T-helper 2 cell treated with Interferon-gamma antibody and Interleukin-4, amounts not matched to agents 100 ng/mL and 5 ng/mL, for 36 hours (primary cell): ENCODE measurements at places on chromosomes 12 and 14. TPM values are rescaled to one million over a fixed set of nuclear protein-coding genes. Genes with fewer than 3 reads are reported as not detected.

The CTDSP2 gene
- total RNA-seq, result 111 and 114 TPM in 2 replicates

The IQSEC3 gene
- 0.11 and 0.39 TPM in 2 replicates for total RNA-seq

The DBX2 gene
- total RNA-seq, result not detected in 2 replicates

The LRRK2 gene
- total RNA-seq, result 0.14 TPM in 1 of 2 replicates, not detected in the other

The ACOT6 gene
- total RNA-seq, result not detected in 2 replicates
